ENCODE measurements at places on chromosomes 4 and X. TPM values are rescaled to one million over a fixed set of nuclear protein-coding genes. Genes with fewer than 3 reads are reported as not detected.

The PDGFRA gene
- polyA plus RNA-seq, result 70.5 TPM

The GPC4 gene
- 54.7 TPM for polyA plus RNA-seq

GRCh38 chrX:45233531-45233930 lies 32.9 kb upstream of the DIPK2B start:
- DNase-seq, result no peak

DNA sequence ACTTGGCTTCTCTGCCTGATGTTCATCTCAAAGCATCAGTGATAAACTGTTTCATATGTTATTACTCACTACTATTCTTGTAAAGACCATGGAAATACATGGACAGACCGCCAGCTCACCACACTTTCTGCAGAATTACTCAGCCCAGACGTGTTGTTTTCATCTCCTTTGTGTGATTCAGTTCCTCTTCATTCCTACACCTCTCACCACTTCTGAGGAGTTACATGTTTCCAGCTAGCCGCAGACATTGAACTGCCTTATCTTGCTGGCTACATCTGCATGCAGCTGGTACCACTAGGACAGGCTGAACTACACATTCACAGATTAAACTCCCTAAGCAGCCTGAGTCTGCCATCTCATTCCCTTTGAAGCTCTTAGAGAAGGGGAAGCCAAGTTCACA lies 443.2 kb upstream of the FGF16 start:
- DNase-seq, result no peak

- DNase-seq, result peak; percentile 38
Observed at GRCh38 chr4:26787461-26788340, 72.9 kb upstream of the STIM2 start.

The HS3ST1 gene
- 3.1 TPM for polyA plus RNA-seq

- no peak for DNase-seq
Observed at GRCh38 chrX:10496345-10496965, 123.9 kb downstream of the MID1 start.
